ENCODE measurements at places on chromosomes 2 and 18.

GRCh38 chr2:176280867-176281658, 11.8 kb downstream of the MTX2 start:
- DNase-seq: no peak

DNA sequence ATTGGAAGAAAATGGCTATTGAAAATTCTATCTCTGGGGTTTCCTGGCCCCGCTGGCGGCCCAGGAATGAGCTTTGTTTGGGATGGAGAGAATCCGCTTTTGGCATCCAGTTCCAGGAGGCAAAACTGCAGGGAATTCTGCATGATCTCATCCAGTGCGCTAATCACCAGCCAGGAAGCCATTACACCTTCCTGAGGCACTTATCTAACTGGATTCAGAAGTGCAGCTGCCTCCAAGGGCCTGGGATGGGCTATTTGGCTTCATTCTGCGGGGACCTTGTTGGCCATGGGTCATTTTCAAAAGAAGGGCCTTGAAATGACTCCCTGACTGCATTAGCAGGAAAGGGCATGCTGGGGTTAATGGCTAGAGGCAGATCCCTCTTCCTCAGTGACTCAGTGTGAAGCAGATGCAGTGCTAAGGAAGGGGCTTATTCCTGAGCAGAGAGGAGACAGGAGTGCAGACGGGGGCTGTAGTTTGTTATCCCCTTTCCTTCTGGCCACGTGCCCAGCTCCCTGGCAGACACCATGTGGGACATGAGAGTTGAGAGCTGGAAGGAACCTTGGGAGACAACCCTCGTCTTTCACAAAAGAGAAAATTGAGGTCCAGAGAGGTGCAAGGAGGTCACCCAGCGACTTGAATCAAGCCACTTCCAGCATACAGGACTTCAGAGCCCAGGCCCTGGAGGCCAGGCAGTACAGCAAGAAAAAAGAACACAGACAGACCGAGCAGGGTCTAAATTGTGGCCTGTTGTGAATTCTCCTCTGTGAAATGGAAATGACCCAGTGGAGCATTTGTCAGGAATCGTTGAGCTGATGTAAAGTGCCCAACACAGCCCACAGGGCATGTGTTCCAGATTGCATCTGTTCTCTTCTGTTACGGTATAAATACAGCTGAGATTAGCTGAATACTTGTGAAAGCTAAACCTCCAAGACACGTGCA, 161.8 kb downstream of the PRKCE start:
- DNase-seq: no peak

DNA sequence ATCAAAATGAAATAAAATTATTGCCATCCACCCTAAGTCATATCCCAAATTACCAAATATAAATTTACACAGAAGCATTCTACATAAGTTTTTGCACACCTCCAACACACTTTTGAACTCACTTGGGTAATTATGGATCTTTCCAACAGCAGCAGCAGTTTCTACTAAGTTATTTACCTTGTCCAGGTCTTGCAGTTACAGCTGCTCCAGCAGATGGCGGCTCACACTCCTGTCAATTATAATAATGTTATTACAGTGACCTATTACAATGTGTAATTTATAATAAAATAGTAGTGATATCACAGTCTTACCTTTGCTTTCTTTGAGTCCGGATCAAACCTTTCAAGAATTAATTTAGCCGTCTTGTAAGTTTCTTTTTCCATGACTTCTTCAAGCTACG, 37.9 kb downstream of the LNPK start:
- no peak for DNase-seq

GRCh38 chr2:134454931-134455330, 201.1 kb downstream of the MGAT5 start:
- DNase-seq: no peak

DNA sequence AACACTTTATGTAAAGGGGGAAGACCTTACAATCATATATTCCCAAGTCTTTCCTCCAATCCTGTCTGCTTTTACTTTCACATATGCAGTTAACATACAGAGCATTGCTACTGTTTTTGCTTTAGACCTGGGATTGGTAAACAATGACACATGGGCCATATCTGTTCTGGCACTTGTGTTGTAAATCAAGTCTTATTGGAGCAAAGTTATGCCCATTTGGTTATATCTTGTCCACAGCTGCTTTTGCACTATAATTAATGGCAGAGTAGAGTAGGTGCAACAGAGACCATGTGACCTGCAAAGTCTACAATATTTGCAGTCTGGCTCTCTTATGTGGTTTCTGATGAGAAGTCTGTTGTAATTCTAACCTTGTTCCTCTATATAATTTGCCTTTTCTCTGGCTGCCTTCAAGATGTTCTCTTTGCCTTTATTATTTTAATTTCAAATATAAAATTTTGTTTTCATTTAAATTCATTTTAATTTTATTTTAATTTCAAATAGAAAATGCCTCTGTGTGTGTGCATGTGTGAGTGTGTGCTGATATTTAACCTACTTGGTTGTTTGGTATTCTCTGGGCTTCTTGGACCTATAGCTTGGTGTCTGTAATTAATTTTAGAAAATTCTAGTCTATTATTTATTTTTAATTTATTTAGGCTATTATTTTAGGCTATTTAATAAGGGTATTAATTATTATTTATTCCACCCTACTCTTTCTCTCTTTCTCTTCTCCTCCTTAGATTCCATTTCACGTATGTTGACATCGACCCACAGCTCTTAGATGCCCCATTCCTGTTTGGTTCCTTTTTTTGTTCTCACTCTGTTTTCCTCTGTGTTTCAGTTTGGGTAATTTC, 16.8 kb upstream of the LPIN1 start:
- DNase-seq: no peak

DNA sequence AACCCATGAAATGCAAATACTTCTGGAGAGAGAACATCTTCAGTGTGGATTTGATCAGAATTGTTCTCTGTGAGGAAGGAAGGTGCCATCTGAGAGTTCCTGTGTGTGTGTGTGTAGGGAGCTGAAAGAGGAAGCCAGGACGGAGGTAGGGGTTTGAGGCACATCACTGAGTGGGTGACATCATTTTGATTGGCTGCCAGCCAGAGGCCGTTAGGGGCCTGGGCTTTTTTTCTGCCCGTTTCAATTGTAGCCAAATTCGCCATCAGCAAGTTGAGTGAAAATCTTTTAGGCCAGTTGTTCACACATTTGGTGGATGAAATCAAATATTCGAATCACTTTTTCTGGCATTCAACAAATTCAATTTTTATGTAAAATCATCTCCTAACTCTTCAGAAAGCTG, 48.9 kb downstream of the TSN start:
- peak; percentile 59 for DNase-seq

- DNase-seq: no peak
These were observed 93.8 kb downstream of the NRP2 start for GRCh38 chr2:205776139-205776538.

DNA sequence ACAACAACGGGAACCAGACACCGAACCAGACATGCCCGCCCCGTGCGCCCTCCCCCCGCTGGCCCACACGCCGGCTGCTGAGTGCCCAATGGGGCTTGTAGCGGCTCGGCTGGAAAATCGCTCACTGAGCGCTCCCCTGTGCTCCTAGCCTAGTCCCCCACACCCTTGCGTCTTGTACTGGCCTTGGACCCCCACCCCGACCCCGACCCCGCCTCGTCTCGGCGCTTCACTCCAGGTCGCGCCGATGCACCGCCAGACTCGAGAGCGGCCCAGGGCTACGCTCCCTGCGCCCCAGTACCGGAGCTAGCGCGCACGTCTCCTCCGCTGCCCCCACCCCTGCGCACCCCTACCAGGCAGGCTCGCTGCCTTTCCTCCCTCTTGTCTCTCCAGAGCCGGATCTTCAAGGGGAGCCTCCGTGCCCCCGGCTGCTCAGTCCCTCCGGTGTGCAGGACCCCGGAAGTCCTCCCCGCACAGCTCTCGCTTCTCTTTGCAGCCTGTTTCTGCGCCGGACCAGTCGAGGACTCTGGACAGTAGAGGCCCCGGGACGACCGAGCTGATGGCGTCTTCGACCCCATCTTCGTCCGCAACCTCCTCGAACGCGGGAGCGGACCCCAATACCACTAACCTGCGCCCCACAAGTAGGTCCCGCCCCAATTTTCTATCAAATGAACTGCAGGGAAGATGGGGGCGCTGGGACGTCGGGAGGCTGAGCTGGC, 1.5 kb downstream of the GAD1 start:
- DNase-seq: no peak

DNA sequence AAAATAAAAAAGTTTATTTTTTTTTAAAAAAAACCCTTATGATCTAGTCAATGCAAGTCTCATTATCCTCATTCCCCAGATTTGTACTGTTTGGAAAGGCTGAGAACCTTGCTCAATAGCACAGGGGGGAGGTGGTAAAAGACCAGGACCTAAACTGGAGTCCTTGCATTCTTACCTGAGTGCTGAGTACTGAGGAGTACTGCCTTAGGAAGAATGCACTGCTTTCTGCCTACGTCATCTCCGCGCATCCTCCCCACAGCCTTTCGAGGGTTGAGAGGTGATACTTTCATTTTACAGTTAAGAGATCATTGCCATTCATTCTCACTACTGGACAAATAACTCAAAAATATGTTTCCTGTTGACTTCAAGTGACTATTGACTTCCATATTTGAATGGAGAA, 73.8 kb downstream of the MAP3K20 start:
- no peak for DNase-seq

DNA sequence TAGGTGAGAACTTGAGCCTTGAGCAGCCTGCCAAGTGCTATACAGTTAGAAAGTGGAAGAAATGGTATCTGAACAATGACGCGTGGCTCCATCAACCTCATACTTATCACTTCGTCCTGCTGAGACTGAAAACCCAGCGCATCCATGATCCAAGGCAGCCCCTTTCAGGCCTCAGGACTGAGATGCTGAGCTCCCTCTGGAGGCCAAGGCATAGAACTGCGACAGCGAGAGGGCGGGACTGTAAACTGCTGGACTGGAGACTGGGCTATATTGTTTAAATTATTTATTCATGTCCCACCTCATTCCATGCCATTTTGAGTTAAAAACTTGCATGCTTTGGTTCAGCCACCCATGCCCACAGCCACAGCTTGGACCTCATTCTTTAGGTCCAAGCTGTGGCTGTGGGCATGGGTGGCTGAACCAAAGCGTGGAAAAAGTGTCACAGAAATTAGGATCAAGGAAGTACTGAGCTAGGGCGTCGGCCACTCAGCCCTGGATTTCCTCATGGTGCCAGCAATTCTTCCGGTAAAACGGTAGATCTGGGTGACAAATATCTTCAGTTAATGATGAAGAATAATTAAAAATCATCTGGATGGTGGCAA, 195.5 kb downstream of the L3MBTL4 start:
- no peak for DNase-seq

DNA sequence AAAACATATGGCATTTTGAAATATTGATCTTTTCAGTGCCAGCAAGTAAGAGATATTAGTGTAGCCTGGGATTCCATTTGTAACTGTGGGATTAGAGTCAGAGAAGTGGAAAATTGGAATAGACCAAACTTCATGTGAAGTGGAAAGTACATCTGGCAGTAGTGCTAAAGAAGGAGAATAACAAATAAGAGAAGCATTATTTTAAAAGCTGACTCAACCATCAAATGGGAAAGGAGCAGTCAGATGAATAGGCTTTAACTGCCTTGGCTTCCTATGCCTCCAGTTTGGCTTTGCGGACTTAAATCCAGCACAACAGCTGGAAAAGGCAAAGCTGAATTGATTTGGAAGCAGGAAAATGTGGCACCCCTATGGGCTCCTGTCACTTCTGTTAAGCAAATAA, 623.1 kb downstream of the TSN start:
- no peak for DNase-seq

DNA sequence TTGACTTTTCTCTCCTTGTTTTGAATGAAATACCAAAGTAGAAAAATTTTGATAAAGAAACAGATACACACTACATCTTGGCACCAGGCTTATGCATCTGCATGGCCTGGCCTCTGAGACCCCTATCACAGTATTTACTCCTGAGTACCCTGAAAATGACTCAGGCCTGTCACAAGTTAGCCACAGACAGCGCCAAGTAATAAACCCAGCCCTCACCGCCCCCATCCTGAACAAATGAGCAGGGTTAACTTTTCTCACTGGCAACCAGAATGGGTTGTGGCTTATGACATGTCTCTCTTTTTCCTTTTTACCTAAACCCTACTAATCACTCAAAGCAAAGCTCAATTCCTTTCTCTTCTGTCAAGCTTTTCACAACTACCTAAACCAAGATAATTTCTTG, 35.3 kb downstream of the SPRED2 start:
- no peak for DNase-seq

- DNase-seq: no peak
These were observed 159.9 kb downstream of the BARD1 start for GRCh38 chr2:214649440-214650205.

DNA sequence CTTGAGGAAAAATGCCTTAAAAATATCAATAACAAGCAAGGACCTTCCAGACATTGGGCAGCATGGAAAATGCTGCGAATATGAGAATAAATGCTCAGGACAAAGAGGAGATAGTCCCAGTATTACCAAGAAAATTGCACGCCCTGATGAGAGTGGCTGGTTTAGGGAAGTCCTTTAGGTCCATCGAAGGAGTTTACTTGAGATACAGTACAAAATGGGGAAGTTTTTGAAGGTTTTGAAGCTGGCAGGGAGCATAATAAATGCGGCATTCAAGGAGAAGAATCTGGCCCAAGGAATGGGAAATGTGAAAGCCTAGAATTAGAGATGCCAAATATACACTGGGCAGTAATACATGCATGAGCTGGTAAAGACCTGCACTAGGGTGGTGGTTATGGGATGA, 90.2 kb upstream of the SPATS2L start:
- DNase-seq: no peak

- DNase-seq: no peak
These were observed 766.1 kb upstream of the SALL3 start for GRCh38 chr18:78213361-78213994.

GRCh38 chr2:18172607-18173006, 294.1 kb downstream of the KCNS3 start:
- DNase-seq: no peak

DNA sequence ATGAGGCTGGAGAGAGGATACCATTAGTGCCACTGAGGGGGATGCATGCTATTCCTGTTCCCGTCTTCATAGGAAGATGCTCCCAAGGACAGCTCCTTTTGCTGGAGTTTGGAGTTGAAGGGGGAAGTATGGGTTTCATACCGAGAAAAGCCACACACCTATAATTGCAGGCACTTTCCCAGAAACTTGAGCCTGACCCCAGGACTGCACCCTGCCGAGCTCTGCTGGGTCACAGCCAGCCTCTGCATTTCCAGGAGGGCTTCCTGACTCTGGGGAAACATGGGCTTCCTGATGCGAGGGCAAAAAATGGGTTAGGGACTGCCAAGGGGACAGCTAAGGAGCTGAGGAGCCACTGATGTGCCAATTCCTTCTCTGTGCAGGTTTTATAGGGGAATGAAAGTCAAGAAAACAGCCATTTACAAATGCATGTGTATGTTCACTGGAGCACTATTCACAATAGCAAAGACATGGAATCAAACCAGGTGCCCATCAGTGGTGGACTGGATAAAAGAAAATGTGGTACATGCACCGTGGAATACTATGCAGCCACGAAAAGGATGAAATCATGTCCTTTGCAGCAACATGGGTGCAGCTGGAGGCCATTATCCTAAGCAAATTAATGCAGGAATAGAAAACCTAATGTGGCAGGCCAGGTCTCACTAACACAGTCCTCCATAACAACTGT, 104.5 kb downstream of the ACAA2 start:
- DNase-seq: no peak

GRCh38 chr2:159879051-159879604, 81.1 kb upstream of the CD302 start:
- no peak for DNase-seq

GRCh38 chr2:154699575-154699930, 1.1 kb downstream of the KCNJ3 start:
- DNase-seq: no peak

All from NCI-H2081 treated with DMSO at 0.1 percent for 48 hours (cell line).